Right ventricle myocardium inferior (tissue), 1 donor: ENCODE measurements at places on chromosomes 2 and 18.

DNA sequence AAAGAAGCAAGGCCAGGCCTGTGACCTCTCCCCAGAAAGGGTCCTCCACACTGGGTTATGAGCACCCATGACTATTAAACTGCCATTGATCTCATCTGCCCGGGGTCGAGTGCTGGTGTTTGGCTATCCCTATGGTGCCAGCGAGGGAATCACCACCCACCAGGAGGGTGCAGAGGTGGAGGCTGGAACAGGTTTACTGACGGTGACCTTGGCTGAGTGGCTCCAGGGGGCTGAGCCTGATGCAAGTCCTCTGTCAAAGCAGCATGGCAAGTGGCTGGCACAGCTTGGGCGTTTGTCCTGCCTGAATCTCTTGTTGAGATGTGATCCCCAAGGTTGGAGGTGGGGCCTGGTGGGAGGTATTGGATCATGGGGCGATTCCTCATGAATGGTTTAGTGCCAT is 196.4 kb upstream of the HDAC4 start:
- DNase-seq = no peak

GRCh38 chr2:144517866-144518747 is 1.8 kb downstream of the ZEB2 start:
- DNase-seq = no peak

DNA sequence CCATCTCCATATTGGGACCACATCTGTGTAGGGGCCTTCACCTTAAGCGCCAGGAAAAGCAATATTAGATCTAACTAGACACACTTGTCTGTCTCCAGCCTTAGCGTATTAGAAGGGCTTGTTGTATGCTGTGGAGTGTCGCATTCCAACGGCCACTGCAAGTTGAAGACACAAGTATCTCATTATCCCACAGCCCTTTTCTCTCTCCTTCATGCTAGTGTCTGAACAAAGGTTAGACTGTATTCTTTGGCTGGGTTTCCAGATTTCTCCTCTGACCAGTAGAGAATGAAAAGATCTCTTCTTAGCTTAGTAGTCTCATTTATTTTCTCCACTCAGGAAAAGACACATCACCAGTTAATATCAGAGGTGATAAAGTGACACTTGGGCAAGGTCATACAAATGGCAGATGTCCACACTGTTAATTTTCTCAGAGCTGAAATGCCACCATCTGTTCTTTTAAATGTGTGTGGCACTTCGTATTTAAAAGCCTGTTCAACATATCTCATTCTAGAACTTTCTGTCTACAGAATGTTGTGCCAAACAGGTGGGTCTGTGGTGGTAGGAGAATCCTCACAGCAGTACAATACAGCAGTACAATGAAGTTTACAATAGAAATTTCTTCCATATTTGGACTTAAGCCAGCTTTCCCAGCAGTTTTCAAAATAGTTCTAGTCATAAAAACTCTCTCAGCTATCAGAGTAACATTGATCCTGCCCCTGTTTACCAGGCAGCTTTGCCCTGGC is 94.0 kb upstream of the ITGA6 start:
- no peak for DNase-seq

DNA sequence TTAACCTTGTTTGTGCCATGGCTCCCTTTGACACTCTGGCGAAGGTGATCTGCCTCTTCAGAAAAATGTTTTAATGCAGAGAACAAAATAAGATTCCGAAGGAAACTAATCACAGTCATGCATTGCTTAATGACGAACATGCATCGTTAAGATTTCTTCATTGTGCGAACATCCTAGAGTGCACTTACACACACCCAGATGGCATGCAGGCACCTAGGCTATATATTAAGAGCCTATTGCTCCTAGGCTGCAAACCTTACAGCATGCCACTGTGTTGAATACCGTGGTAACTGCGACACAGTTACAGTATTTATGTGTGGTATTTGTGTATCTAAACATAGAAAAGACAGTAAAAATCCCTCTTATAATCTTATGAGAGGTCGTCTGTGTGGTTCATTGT is 8.3 kb downstream of the ASAP2 start:
- DNase-seq = no peak

GRCh38 chr2:234291765-234292204 is 205.1 kb downstream of the ARL4C start:
- no peak for DNase-seq

- no peak for DNase-seq
These were observed 39.7 kb upstream of the LOXHD1 start for GRCh38 chr18:46696702-46697101.

- DNase-seq = no peak
These were observed 34.4 kb downstream of the ZFP36L2 start for GRCh38 chr2:43191947-43192516.

GRCh38 chr2:25651782-25652455 is 21.5 kb downstream of the DTNB start:
- DNase-seq = no peak

DNA sequence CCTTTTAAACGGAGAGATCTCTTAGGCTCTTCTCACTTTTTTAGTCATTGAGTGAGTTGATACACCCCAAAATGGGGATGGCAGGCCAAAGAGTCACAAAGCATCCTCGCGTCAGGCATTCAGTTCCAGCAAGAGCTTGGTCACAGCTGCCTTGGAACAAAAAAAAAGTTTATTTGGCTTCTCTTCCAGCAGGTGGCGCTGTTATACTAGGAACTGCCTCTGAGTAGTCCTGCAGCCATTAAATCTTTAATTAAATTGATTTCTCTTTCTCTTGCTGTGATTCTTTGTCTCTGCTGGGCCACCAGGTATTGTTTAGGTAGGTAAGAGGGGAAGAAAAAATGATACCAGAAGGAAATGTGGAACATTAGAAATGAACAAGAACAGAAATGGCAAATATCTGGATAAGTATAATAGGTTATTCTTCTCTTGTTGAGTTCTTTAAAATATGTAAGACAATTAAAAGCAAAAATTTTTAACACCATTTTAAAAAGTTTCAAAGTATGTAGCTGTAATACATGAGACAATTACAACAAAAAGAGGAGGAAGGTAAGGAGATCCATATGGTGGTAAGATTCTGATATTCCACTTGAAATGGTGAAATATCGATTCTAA is 175.1 kb downstream of the GALNT1 start:
- DNase-seq = no peak

- no peak for DNase-seq
These were observed 71.6 kb downstream of the ACTR2 start for GRCh38 chr2:65299246-65299645.

GRCh38 chr2:163351143-163351542 is 384.7 kb downstream of the FIGN start:
- DNase-seq = no peak

DNA sequence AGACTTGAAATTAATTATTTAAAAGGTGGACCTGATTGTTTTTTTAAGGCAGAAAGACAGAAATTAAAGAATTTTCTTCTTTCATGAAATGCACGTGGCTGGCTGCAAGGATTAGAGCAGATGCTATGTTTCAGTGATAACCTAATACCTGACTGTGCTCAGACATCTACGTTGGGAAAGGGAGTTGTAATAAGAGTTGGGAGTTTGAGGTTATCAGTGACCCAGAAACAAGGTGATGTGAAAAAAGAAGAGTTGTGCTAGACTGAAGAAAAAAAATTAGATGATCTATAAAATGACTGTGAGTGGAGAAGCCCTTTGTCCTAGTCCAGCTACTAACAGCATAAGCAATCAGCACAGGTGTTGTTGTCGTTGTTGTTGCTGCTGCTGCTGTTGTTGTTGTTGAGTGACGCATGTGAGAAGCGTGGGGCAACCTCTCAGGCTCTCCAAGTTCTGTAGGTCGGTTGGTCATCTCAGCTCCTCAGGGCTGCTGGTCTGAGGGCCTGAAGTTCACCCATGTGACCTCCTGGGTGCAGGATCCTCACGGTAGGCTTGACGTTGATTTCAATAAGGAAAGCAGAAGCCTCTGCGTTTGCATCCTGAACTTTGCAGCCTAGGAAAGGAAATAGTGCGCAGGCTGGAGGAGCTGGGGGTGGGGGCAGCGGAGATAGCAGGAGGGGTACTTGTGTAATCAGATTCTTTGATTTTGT is 7.6 kb downstream of the POU3F3 start:
- no peak for DNase-seq

- no peak for DNase-seq
These were observed 26.8 kb downstream of the SH3YL1 start for GRCh38 chr2:236993-237539.

DNA sequence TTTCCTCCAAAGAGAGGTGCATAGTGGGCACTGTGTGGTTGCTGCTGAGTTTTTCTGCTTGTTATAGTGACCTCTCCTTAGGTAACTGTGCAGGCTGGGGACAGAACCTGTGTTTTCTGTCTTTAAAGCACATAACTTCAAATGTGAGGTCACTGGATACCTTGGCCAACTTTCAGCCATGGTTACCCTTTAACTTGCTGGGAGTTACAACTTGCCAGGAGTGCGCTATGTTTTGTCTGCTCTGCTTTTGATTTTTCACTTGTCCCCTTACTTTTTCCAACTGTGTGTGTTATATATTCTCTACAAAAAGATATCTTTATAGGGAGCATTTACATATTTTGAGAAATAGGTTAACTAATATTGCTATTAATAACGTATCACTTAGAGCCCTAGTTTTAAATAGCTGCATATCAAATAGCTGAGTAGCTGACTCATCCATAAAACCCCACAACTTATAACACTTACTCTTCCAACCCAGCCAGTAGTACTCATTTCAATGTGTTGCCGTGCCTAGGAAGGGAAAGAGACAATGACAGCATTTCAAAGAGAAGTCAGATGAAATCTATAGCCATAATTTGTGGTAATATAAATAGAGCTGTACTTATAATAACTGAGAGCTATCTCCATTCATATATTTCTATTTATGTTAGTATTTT is 51.6 kb downstream of the DPP4 start:
- DNase-seq = no peak
